ENCODE measurements at places on chromosomes 7 and 10. TPM values are rescaled to one million over a fixed set of nuclear protein-coding genes. Genes with fewer than 3 reads are reported as not detected.

The LRMDA gene
- polyA plus RNA-seq: 6.6 TPM

DNA sequence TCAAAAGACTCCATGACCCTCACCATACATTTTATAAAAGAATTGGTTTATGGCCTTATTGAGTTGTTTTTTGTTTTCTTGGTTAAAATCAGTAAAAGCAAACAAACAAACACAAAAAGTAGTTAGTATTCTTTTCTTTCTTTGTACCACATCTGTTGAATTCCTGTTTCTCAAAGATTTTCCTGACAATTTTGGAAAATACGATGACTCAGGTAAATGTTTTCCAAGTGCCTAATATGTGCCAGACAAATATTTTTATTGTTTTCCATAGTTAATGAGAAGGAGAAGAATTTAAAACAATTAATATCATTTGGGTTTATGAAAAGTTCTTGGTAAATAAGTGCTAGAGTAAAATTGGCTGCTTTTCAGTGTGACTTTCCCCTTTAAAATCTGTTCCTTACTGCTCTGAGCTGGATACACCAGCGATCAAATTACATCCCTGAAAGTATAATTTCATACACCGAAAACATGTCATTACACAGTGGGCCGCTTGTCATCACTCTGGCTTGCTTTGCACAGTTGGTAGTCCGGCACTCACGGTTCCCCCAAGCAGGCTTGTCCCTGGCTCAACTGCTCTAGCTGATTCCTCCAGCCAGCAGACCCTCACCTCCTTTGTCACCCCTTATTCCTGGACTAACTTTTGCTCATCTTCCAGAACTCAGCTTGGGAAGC lies 80.5 kb downstream of the TBXAS1 start:
- peak; percentile 36 for DNase-seq

GRCh38 chr7:9711259-9711918 lies 1262.3 kb upstream of the PHF14 start:
- no peak for DNase-seq

DNA sequence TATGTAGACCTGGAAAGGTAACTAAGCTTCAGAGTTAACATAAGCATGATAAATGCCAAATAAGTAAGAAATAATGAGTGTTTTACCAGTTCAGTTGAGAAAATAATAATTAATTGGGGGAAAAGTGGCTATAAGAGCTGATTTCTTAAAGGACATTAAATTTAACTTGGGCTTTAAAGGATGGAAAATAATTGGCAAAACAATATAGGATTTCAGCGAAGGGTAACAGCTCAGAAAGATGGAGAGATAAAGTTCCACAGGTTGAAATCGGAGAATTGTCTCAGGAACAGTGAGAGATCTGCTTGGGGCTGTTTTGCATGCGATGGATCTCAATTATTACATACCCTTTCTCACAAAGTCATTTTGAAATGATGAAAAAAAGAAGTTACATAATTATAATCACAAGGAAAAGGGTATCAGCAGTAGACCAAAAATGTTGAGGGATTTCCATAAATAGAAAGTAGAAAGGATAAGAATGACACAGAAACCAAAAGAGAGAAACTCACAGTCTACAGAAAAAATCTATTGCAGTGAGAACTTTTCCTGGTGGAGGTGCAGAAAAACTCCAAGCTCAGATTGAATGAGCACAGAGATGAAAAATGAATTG lies 40.1 kb upstream of the ITGB8 start:
- no peak for DNase-seq

GRCh38 chr7:103114576-103115008 lies 34.3 kb downstream of the NAPEPLD start:
- DNase-seq: no peak
